Stimulated activated naive CD8-positive, alpha-beta T cell treated with anti-CD3 and anti-CD28 coated beads, Interleukin-15, Interleukin-2, amounts not matched to agents 100 U/mL and 50 U/mL, for 24 hours (primary cell): ENCODE measurements at places on chromosomes 5 and 9.

DNA sequence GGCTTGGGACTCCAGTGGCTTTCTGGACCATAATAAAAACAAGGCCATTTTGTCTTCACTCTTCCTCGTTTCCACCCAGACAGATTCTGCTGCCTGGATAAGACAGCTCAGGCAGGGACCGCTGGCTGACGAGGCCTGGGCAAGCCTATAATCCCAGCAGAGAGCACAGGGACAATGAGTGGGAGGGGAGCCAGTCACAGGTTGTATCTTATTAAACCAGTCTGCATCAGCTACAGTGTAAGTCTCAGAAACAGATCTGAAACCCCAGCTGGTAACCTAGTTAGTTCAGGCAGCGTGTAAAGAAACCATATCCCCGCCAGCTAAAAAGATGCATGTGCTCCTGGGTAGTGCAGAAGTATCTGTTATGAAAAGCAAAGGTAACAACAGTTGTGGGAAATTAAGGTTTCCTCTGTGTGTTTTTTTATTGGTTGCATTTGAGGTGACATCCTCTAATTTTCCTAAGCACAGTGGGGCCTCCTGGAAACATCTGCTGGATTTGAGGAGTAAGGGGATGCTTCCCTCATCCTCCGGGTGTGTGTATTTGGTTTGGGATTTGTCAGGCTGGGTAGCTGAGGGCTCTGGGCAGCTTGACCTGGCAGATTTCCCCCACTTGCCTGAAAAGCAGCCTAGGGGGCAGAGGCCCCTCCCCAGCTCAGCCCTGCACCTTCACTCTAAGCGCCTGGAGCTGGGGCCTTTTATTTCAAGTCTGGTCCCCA lies 15.2 kb upstream of the TAL2 start:
- no peak for DNase-seq

DNA sequence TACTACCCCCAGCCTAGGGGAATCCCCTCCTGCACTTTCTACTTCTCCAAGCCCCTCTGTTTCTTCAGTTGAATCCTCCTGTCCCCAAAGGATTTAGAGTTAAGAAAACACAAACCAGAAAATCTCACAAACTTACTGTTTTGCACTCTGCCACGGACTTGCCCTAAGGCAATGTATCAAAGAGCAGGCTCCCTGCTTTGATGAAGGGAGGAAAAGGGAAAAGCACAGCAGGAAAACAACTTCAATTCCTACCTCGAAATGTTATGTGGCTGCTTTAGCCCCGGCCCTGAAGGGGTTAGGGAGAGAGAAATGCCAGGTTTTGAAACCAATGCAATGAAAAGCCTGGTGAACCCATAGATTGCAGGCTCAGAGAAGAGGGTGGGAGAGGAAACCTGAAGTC lies 254.7 kb downstream of the MAN2A1 start:
- no peak for DNase-seq

GRCh38 chr5:134958755-134959154 lies 9.0 kb upstream of the CATSPER3 start:
- DNase-seq, result no peak

GRCh38 chr9:104836767-104837166 lies 72.8 kb downstream of the NIPSNAP3B start:
- DNase-seq, result no peak

DNA sequence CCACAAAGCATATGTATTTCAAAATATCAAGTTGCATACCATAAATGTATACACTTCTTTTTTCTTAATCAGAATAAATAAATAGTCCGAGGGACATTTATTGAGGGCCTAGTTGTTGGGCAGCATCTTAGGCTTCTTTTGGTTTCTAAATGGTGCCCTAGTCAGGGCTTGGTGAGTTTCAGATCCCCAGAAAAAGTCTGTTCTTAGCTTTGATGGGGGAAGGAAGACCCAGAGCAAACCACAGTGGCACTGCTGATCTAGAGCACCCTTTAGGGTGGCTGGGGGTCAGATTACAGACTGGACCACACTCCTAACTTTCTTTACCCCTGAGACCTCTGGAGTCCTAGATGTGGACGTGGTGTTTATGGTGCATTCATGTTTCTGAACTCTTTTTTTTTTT lies 97.8 kb downstream of the C9orf152 start:
- no peak for DNase-seq

- DNase-seq, result no peak
Measured at GRCh38 chr5:64570395-64570996, 64.7 kb downstream of the RGS7BP start.

DNA sequence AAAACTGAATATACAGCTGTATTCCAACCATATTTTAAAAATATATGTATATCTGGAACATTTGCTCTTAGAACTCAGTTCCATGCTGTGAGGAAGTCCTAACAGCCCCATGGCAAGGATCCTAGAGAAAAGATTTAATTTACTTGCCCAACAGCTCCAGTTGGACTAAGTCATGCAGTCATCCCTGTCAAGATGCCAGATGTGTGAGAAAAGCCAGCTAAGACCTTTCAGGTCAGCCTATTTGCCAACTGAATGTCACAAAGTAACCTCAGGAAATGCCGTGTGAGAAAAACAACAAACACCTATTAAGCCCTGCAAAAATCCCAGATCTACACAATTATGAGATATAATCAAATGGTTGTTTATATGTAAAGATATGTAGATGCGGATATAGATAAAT lies 416.3 kb downstream of the NR2F1-AS1 start:
- DNase-seq, result no peak

GRCh38 chr9:19694601-19695000 lies 94.2 kb downstream of the SLC24A2 start:
- no peak for DNase-seq

- no peak for DNase-seq
Measured at GRCh38 chr9:106678273-106678672, 184.7 kb upstream of the ZNF462 start.

GRCh38 chr5:66987126-66987525 lies 209.5 kb downstream of the CD180 start:
- no peak for DNase-seq

DNA sequence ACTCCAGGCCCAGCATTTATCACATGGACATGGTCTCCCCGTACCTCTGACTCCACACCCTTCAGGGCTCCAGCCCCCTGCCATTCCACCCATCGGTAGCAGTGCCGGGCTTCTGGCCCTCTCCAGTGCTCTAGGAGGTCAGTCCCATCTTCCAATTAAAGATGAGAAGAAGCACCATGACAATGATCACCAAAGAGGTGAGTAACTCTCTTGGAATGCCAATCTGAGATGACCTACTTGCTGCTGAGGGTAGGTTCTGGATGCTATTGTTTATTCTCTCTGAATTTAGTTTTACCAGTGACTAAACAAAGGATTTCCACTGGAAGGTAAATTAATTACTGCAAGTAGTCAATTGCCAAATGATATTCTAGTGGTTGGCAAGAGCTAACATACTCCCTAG lies 80.8 kb downstream of the TLE4 start:
- no peak for DNase-seq

GRCh38 chr9:124356745-124357390 lies 58.4 kb downstream of the PSMB7 start:
- no peak for DNase-seq
